ENCODE measurements at places on chromosomes 5 and 9.

- DNase-seq, result no peak
Observed at GRCh38 chr9:4857163-4857810, 64.5 kb downstream of the RCL1 start.

GRCh38 chr5:129477532-129477931 is 17.4 kb downstream of the ADAMTS19 start:
- DNase-seq, result no peak

DNA sequence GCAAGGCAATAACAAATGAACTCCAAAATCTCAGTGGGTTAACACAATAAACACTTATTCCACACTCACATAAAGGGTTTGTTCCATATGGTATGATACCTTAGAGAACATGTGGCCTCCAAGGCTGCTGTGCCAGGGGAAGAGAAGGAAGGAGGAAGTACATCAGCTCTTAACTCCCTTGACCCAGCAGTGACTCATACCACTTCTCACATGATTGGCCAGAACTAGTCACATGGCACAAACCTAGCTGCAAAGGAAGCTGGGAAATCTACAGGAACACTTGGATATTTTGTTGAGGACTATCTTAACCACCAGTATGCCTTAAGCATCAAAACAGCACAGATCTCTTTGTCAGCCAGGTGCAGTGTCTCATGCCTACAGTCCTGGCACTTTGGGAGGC is 99.3 kb downstream of the SLIT3 start:
- no peak for DNase-seq

GRCh38 chr5:142119051-142119625 is 10.6 kb downstream of the NDFIP1 start:
- DNase-seq, result no peak

GRCh38 chr5:149299451-149300054 is 27.9 kb downstream of the AFAP1L1 start:
- DNase-seq, result no peak

DNA sequence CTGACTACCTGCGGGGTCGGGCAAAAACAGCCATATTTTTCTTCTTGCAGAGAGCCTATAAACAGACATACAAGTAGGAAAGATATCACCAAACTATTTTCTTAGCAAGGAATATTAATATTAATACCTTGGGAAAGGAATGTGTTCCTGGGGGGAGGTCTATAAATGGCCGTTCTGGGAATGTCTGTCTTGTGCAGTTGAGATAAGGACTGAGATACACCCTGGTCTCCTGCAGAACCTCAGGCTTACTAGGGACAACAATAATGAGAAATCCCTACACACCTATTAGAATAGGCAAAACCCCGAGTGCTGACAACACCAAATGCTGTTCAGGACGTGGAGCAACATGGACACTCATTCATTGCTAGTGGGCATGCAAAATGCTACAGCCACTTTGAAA is 297.2 kb downstream of the DRD1 start:
- no peak for DNase-seq

- no peak for DNase-seq
Observed at GRCh38 chr5:143533978-143534760, 130.7 kb upstream of the NR3C1 start.

DNA sequence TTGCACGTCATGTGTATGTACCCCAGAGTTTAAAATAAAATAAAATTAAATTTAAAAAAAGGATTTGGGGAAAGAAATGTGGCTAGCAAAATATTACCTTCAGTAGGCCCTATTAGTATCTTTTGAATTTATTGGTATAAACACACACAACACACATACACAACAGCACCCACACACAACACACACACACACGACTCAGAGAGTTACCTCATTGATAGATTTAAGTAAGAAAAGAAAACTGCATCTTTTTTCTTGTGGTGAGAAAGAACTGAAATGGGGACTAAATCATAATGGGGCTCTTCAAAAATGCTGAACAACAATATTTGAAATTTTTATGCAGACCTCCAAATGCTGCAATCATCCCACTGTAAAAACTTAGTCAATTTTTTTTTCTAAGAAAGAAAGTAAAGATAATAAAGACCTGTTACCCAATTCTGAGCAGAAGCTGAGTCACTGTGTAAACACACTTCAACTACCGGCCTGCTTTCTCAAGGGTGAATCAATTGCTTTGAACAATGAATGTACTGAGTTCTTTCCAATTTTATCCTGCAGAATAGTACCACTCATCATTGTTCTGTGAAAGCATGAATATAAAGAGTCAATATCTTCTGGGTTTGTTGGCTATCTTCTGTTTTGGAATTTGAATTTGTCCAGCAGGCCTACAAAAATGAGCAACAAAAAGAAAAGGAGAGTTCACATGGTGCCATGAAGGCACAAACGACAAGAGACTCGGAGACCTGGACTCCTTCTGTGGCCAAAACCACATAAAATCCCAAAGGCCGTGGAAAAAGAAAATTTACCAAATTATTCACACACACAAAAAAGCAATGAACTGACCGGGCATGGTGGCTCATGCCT is 57.9 kb upstream of the CCNG1 start:
- DNase-seq, result no peak

- DNase-seq, result no peak
Observed at GRCh38 chr5:167167191-167167795, 1124.2 kb upstream of the WWC1 start.

DNA sequence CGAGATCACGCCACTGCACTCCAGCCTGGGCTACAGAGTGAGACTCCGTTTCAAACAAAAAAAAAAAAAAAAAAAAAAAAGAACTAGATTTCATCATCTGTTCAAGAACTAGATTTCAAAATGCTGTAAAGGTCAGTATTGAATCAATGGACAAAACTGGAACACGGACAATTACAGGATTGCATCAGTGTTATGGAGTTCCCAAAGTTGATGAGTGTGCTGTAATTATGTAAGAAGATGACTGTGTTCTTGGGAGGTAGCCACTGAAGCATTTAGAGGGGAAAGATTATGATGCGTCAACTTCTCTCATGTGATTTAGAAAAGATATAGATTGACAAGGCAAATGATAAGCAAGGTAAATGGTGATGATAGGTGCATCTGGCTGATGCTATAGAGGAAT is 6.5 kb downstream of the FAM240B start:
- no peak for DNase-seq

- no peak for DNase-seq
Observed at GRCh38 chr9:136654820-136655535, 7.7 kb upstream of the EGFL7 start.

DNA sequence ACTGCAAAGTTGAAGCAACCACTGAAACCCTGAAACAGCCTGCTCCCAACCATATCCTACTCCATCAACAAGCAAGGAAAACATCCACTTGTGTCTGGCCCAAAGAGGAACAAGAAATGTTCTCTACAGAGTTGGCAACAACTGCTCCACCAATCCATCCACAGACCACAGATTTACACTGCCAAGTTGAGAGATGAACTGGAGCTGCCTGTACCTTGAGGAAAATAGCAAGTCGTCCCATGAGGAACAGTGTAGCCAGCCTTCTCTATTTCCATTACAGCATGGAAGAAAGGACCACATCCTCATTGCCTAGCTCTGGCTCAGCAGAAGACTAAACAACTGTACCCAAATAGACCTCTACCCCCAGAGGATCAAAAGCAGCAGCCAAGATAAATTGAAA is 60.4 kb downstream of the DEPDC1B start:
- no peak for DNase-seq

DNA sequence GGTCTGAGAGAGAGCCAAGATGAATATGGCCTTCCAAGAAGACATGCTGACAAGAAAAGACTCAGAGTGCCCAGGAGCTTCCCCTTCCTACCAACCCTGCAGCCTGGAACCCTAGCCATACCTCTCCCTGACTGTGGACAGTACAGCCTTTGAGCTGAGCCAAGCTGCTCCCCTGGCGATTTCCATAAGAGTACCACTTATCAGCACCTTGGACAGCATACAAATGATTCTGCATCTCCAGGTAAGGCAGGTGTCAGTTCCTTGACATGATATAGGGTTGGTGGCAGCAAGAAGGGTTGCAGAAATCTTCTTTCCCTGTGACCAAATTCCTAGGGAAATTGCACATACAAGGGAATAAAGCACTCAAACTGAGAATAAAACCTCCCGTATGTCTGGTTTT is 58.3 kb downstream of the MFAP3 start:
- no peak for DNase-seq

GRCh38 chr9:77011973-77012821 is 7.3 kb upstream of the FOXB2 start:
- peak; percentile 5 for DNase-seq
